ENCODE measurements at places on chromosomes 12 and 14.

DNA sequence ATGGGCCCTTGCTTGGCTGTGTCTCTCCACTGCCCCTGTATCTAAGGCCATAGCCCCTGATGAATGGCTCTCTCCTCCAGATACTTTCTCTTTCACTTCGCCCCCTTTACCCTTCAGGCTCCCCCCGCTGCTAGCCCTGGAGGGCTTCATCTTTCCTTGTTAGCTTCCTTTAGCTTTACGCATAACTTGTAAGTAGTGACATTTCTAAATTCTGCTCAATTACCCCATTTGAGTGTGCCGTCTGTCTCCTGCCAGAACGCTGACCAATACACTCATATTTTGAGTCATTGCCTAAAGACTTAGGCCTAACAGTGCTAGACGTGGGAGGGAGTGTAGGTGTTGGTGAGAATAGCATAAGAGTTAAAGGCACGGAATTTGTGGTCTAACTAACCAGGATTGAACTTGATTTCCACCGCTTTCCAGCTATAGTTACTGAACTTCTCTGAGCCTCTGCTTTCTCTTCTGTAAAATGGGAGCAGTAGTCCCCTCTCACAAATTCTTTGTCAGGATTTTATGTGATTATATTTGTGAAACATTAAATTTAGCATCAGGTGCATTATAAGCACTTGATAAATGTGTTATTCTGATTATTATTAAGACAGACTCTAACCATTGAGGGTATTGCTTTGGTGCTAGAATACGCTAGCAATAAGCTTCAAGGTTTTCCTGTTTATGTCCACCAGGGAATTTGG is 129.3 kb downstream of the ZFP36L1 start:
- no peak for DNase-seq

DNA sequence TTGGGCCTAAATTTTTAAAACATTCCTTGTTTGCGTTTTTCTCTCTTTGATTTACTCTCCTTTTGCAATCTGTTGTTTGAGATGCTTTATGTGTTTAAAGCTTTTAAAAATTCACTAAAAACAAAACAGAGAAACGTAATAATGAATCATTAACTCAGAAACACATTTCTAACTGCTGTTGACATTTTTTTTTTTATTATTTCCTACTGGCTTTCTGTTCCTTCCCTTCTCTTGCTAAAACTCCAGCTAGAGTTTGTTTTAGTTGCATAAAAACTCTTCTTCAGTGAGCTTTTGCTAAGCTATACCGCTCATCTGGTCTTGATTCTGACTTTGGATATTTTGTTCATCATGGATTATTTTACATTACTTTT is 29.0 kb upstream of the SRGAP1 start:
- no peak for DNase-seq

DNA sequence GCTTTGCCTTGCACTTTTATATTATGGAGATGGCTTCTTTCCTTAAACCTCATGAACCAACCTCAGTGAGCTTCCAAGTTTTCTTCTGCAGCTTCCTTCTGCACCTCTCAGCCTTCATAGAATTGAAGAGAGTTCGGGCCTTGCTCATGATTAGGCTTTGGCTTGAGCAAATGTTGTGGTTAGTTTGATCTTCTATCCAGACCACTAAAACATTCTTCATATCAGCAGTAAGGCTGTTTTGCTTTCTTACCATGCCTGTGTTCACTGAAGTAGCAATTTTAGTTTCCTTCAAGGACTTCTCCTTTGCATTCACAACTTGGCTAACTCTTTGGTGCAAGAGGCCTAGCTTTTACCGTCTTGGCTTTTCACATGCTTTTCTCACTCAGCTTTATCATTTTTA is 125.4 kb downstream of the SNAPC1 start:
- DNase-seq = no peak

DNA sequence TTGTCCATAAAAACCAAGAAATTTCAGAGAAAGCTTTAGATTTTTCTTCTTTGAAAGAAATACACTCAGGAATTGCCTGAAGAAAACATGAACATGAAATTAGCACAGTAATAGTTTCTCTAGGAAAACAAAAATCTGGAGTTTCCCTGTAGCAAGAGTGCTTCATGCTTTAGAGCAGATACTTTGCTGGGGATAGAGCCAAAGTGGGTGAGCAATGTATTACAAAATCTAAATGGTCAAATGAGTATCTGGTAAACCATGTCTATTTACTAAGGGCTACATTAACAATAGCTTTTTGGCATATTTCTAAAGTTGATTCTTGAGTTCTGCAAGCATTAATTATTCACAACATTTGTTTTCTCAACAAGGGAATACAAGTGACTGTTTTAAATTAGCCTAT is 26.2 kb downstream of the AVPR1A start:
- DNase-seq = no peak

- DNase-seq = peak; percentile 54
These were observed 92.7 kb downstream of the ITPK1 start for GRCh38 chr14:93023039-93023438.

Measured in small intestine (tissue), 16 donors.